ENCODE measurements at places on chromosomes 11 and 22.

DNA sequence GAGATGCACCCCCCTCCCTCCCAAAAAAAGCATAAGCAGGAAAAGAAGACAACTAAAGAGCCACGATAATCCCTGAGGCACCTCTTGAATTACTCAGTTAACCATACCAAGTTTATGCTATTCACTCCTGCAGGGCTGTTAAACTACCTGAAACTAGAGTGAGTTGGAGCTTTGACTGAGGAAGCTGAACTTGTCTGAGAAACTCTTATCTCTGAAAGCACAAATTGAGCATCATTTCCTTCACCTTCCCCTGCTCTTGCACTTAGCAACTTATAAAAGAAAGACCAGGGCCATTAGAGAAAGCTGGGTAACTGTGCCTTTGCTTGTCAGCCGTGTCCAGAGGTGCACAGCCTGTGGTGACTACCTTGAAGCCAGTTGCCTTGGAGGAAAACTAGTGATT is 745.6 kb downstream of the NELL1 start:
- DNase-seq = no peak

DNA sequence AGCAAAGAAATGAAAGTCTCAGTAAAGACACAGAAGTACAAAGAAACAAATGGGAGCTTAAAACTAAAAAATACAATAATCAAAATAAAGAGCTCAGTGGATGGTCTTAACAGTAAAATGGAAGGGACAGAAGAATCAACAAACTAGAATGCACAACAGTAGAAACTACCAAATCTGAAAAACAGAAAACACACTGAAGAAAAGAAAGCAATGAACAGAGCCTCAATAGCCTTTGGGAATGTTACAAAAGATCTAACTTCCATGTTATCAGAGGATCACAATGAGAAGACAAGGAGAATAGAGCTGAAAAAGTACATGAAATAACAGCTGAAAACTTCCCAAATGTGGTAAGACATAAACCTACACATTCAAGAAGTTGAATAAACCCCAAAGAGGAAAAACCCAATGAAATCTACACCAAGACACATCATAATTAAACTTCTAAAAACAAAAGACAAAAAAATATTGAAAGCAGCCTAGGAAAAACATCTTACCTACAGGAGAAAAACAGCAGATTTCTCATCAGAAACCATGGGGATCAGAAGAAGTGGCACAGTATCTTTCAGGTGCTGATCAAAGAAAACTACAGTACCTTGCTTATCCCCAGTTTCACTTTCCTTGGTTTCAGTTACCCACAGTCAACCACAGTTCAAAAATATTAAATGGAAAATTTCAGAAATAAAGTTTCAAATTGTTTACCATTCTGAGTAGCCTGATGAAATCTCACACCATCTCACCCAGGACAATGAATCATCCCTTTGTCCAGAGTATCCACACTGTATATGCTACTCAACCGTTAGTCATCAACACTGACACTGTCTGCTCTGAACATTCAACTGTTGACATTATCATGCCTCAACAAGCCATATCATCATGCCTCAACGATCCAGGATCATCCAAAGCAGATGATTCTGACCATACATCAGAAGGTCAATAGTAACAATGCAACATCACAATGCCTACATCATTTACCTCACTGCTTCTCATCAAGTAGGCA is 22.2 kb downstream of the RRAS2 start:
- DNase-seq = no peak

- DNase-seq = no peak
These were observed 13.9 kb downstream of the CCND1 start for GRCh38 chr11:69654660-69655478.

- DNase-seq = no peak
These were observed 6.6 kb downstream of the TRIM34 start for GRCh38 chr11:5631417-5631816.

- no peak for DNase-seq
These were observed 22.4 kb downstream of the RPL3 start for GRCh38 chr22:39296981-39297489.

DNA sequence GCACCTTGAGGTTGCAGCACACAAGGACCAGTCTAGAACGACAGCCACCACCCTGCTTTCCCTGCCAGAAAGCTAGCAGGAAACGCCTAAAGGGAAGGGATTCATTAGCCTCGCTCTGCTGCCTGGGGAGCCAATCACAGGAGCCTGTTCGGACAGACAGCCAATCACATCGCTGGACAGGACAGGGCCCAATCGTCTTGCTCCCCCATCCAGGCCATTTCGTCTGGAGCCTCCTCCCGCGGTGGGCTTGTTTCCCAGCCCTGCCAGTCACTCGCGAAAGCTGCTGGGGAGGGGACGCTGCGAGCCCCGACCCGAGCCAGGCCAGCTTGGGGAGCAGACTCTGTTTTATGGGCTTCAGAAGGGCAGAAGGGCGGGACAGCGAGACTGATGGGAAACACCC is 79.8 kb upstream of the NCAM1 start:
- DNase-seq = no peak

- no peak for DNase-seq
These were observed 202.5 kb downstream of the TBC1D22A start for GRCh38 chr22:46964773-46965550.

All from stimulated activated CD4-positive, alpha-beta T cell treated with anti-CD3 and anti-CD28 coated beads, Interleukin-12 subunit alpha, Interleukin-12 subunit beta, amount 100 ng/mL, for 4 hours (primary cell).